Activated CD8-positive, alpha-beta memory T cell treated with anti-CD3 and anti-CD28 coated beads, Interleukin-2, amount 10 ng/mL, durations not matched to agents 7 days and 5 days (primary cell): ENCODE measurements at places on chromosomes 16 and 17. TPM values are rescaled to one million over a fixed set of nuclear protein-coding genes. Genes with fewer than 3 reads are reported as not detected.

GRCh38 chr16:67552476-67552875 is 9.8 kb upstream of the CTCF start:
- no peak for DNase-seq
- no peaks in the 10 kb centered on the region for H3K27me3 ChIP-seq
- peak overlapping the region; percentile 63 for H3K27ac ChIP-seq

The GDPD1 gene
- 2.5 TPM for total RNA-seq

DNA sequence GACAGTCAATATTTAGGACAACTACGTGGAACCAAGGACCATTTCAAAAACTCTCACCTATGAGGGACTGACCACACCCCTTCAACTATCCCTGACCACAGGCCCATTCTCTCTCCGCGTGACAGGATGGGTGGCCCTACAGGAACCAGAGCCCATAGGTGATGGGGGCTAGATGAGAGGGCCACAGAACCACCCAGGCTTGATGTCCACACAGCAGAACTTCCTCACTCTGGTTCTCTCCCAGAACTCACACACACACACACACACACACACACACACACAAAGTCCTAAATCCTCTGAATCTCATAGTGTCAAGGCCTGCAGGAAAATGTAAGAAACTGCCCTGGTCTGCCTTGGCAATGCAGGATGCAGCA is 1.5 kb downstream of the ZNF319 start:
- H3K4me1 ChIP-seq: peaks cover 68% of the 10 kb centered on the region
- peak overlapping the region; percentile 83 for H3K4me3 ChIP-seq
- peak overlapping the region; percentile 95 for H3K27ac ChIP-seq
- H3K27me3 ChIP-seq: no peaks in the 10 kb centered on the region

DNA sequence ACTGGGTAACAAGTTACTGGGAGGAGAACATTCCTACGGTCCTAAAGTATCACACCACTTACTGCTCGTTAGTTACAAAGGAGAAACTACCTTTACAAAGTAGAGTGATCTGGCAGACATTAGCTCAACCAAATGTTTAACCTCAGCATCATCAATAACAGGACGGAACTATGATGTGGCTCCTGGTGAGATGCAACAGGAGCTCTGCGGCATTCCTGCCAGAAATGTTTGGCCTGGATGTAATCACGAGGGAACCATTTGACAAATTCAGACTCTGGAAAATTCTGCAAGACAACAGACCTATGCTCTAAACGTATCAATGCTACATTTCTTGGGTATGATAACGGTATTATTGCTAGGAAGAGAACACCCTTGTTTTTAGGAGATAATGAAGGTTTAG is 80.4 kb downstream of the MRM3 start:
- peaks cover 23% of the 10 kb centered on the region for H3K27me3 ChIP-seq
- H3K36me3 ChIP-seq: no peaks in the 10 kb centered on the region
- no peak overlapping the region for H3K27ac ChIP-seq
- DNase-seq: no peak
- no peaks in the 10 kb centered on the region for H3K4me1 ChIP-seq

The CFDP1 gene
- 44.0 TPM for total RNA-seq

DNA sequence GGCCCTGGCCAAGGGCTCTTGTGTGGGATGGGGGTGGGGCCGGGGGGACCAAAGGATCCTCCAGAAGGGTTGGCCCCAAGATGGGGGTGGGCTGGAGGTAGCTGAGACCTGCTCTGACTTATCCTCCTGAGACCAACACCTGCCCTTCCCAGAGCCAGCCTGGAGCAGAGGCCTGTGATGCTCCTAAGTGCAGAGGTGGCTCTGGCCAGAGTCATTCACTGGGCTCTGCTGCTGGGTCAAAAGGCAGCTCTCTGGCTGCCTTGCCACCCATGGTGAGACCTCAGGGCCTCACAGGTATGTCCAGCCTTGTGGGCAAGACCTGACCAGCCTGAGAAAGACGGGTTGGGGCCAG is 393 bp downstream of the SERPINF2 start:
- H3K27ac ChIP-seq: no peak overlapping the region
- no peak overlapping the region for H3K4me3 ChIP-seq
- no peaks in the 10 kb centered on the region for H3K36me3 ChIP-seq
- no peaks in the 10 kb centered on the region for H3K4me1 ChIP-seq

- H3K27me3 ChIP-seq: no peaks in the 10 kb centered on the region
- peaks cover 28% of the 10 kb centered on the region for H3K4me1 ChIP-seq
- no peak for DNase-seq
These were observed 985 bp downstream of the SGSM2 start for GRCh38 chr17:2338315-2338657.

DNA sequence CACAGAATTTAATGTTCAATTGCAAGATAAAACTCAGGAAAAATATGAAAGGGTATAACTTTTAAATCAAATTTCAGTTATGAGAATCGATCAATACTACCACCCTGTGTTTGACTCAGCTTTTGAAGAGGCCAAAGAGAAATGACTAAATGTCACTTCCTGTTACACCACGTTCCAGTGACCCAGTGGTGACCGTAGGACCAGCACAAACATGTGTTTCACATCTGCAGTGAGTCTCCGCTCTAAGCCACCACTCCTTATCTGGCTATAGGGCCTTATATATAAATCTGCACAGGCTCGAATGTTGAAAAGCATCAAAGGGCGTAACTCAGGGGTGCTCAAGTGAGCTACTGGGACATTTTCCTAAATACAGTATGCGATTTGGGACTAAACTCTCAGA is 36.1 kb downstream of the CYB5D2 start:
- peaks cover 66% of the 10 kb centered on the region for H3K36me3 ChIP-seq
- H3K27me3 ChIP-seq: no peaks in the 10 kb centered on the region
- H3K4me1 ChIP-seq: peaks cover 42% of the 10 kb centered on the region
- no peak overlapping the region for H3K4me3 ChIP-seq
- no peak for DNase-seq
- H3K27ac ChIP-seq: no peak overlapping the region

The ITGAL gene
- total RNA-seq: 566 TPM

DNA sequence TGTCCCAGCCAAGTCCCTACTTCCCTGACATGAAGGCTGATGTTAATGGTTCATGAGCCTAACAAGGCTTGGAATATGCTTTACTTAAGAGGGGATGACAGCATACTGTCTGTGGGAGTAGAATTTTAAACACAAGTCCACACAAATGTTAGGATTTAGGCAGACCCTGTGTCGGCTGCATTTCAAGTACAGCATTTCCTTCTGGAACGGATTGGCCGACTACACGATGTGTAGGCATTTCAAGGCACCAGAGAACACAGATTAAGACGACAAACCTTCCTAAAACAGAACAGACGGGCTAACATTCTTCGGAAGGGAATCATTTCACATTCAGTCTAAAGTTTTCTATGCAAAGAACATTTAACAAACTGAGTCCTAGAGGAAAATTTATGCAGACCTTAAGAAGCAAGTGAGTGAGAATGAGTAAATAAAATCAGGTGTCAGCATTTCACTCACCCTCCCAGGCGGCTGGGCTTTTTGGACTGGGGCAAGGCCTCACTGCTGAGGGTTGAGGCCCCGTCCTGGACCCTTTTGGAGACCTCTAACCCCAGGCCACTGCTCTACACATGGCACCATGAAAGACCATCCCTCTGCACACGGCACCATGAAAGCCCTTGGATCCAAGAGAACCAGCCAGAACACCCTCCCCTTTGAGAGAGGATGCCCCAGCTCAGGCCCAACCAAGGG is 67.5 kb downstream of the SMPD3 start:
- peaks cover 14% of the 10 kb centered on the region for H3K4me1 ChIP-seq
- no peak overlapping the region for H3K4me3 ChIP-seq
- no peak overlapping the region for H3K27ac ChIP-seq
- no peaks in the 10 kb centered on the region for H3K36me3 ChIP-seq
- peaks cover 22% of the 10 kb centered on the region for H3K27me3 ChIP-seq

DNA sequence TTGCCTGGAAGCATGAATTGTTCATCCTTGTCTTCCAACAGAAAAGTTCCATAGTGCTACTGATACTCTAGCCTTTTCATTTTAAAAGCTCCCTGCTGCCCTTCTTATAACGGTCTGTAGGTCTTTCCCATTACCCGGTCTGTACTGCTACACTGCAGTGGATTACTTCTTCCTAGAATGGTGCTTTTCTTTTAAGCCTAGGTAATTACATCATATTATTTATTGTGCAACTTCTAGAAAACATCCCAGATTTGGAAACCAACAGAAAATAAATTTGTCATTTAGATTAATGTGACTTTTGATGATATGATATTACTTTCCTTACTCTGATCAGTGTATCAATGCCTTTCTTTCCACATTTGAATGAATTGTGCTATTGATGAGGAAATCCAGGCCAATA is 199.4 kb downstream of the TANC2 start:
- peaks cover 7% of the 10 kb centered on the region for H3K27me3 ChIP-seq
- DNase-seq: no peak
- H3K36me3 ChIP-seq: no peaks in the 10 kb centered on the region
- no peaks in the 10 kb centered on the region for H3K4me1 ChIP-seq
- H3K4me3 ChIP-seq: no peak overlapping the region

GRCh38 chr16:27950206-27950887 is 113.2 kb downstream of the GSG1L start:
- peaks cover 18% of the 10 kb centered on the region for H3K27me3 ChIP-seq
- H3K27ac ChIP-seq: no peak overlapping the region
- H3K4me3 ChIP-seq: no peak overlapping the region
- no peak for DNase-seq
- peaks cover 3% of the 10 kb centered on the region for H3K36me3 ChIP-seq
- H3K4me1 ChIP-seq: no peaks in the 10 kb centered on the region

DNA sequence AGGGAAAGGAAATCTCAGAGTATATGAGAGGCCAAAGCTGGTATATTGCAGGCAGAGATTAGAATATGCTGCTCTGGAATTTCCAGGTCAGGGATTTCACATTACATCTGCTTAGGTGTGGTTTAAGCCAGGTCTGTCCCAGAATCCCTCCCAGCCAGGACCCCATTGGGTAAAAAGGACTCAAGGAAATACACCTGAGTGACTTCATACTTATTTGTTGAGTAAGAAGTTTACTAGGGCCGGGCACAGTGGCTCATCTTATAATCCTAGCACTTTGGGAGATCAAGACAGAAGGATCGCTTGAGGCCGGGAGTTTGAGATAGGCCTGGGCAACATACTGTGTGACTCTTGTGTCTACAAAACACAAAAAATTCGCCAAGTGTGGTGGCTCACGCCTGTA is 7.2 kb downstream of the PIPOX start:
- H3K36me3 ChIP-seq: no peaks in the 10 kb centered on the region
- peaks cover 4% of the 10 kb centered on the region for H3K4me1 ChIP-seq
- H3K27me3 ChIP-seq: peaks cover 21% of the 10 kb centered on the region
- no peak overlapping the region for H3K27ac ChIP-seq

The CD300A gene
- total RNA-seq: 2.0 TPM

DNA sequence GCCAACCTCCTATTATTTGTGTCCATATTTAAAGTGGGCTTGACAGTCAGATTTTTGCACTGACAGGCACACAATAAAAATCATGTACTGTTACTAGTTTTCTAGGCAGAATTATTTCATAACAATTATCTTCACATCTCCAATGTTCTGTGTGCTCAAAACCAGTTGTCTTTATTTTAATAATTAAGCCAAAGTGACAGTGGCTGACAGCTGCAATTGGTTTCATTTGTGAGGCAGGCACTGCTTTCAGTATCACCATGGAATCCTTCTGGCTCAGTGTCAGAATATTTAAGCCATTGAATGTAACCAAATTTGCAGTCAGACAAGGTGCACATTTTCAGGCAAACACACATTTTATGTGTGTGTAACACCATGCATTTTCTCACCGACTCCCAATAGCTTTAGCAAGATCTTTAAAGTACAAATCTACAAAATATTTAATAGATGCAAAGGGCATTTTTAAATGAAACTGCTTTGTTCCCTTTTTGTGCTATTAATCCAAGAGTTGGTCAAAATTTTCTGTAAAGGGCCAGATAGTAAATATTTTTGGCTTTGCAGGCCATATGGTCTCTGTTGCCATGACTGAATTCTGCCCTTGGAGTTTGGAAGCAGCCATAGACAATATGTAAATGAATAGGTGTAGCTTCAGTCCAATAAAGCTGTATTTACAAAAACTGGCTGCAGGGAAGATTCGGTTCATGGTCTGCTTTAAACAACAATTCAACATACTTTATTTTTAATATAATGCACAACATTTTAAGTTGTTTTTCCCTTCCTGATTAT is 486.0 kb downstream of the KCNJ2 start:
- H3K4me1 ChIP-seq: no peaks in the 10 kb centered on the region
- no peak for DNase-seq
- no peak overlapping the region for H3K27ac ChIP-seq
- H3K27me3 ChIP-seq: no peaks in the 10 kb centered on the region

The STAC2 gene
- total RNA-seq: not detected

GRCh38 chr16:11605891-11606290 is 19.2 kb upstream of the LITAF start:
- H3K27ac ChIP-seq: no peak overlapping the region
- H3K4me1 ChIP-seq: peaks cover 2% of the 10 kb centered on the region
